ENCODE measurements at places on chromosomes 6 and 20. TPM values are rescaled to one million over a fixed set of nuclear protein-coding genes. Genes with fewer than 3 reads are reported as not detected.

DNA sequence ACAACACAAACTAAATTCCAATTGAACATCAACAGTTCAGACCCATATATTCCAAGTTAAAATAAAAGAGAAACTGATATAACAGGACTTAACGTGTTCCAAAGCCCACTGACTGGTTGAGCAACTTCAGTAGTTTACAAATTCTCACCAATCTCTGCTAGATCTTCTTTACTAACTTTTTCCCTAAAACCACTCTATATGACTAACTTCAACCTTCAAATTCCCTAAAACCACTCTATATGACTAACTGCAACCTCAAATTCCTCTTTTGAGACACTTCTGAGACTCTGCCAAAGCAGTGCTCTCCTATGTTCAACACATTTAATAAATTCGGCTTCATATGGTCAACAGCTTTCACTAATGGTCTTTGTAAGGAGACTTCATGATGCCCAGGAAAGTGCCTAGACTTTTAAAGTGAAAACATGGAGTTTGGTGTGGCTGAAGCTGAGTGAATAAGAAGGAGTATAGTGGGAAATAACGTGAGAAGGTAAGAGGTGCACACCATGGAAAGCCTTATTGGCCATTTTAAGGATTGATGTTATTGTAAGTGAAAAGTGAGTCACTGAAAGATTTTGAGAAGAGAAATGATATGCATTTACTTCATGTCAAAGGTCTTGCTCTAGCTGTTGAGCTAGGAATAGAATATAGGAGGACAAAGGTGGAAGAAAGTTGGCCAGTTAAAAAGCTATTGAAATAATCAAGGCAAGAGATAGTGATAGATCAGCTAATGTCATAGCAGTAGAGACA is 134.0 kb upstream of the HCRTR2 start:
- DNase-seq, result no peak

- DNase-seq, result no peak
Measured at GRCh38 chr6:150865406-150866146, at the start of gene MTHFD1L. Gene MTHFD1L, plus strand, starts transcription at chr6:150865702. Its CDS starts 121 bp downstream, at chr6:150865823.

DNA sequence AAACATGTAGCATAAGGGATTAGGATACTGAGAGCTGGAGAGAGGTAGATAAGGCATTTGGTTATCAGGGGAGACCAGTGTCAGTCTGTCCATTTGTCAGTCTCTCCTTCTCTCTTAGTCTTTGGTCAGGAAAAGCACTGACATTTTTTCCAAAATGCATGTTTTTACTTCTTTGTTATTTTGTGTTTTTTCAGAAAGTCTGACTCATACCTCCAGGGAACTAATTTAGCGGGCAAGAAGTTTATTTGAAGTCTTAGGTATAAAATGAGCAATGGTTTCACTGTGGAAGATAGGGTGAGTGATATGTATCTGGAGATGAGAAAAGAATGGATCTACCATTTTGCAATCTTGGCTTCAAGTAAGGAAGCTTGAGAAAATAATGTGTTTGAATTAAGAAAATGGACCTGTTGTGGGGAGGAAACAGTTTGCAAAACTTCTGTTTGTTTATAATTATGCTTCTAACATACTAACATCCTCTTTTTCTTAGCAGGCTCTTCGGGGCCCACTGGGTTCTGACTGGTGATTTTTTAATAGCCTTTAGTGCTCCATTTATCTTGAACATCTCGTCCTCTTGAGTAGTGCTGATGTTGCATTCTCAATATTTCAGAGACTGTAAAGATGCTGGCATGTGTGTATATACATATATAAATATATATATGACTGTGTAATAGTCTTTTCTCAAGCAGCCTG is 66.9 kb upstream of the FABP7 start:
- no peak for DNase-seq

DNA sequence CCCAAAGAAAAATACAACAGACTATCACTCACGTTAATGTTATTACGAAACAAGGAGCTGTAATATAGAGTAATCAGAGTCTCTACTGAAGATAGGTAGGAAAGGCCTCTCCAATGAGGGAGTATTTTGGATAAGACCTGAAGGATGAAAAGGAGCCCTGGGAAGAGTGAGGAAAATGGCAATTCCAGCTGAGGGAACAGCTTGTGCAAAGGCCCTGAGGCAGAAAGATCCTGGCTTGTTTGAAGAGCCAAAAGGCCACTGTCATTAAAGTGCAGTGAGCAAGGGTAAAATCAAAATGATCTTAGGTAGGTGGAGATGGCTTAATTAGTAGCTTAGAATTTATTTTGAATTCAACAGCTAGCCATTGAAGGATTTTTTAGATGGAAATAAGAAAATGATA is 138.6 kb downstream of the KHDC1L start:
- no peak for DNase-seq

DNA sequence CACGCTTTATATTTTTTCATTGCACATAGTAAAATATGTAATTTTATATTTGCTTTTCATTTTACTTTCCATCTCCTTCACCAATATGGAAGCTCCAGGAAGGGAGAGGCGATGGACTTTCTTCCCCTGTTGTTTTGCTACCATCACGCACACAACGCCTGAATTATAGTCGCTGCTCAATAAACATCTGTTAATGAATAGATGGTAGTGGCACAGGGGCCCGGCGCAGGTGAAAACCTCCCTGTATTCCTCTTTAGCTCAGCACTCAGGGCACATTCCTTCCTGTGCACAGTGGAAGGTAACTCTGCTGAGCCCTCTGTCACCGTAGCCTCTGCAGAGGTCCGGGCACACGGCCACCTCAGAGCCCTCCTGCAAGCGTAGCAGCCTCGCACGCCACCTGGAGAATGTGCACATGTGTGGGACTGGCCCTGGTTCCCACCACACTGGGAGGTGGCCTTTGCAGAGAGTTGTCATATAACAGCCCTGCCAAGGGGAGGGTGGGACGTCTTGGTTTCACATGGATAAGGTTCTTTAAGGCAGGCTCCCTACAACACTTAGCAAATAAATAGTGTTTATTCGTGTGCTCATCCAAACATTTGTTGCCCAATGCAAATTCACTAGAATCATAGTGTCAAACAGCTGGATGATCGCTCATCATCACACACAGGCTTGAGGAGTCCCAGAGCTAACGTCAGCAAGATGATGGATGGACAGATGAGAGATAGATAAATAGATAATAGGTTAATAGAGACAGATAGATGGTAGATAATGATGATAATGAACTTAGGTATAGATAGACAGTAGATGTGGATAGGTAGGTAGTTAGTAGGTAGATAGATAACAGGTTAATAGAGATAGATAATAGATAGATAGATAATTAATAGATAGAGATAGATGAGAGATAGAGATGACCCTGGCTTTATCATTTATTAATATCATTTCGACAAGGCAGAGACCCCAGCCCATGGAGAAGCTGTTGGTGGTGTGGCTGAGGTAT is 32.3 kb upstream of the AFDN start:
- no peak for DNase-seq

DNA sequence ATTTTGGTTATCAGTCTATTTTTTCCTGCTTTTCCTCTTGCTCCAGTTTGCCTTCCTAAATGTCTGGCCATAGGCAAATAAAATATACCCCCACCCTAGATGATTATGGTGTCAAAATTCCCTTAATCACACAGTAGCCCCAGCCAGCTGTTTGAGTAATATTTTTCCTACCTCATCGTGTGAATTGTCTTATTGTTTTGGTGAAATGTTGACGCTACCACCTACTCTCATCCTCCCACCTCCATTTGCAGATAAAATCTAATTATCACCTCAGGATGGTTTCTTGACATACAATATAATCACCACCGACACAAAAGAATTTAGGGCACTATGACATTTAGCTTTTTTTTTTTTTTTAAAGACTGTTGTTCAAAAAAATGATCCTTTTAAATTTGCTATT is 44.1 kb upstream of the FUCA2 start:
- DNase-seq, result no peak

TMEM14A gene
- 52.4 TPM for polyA plus RNA-seq

FUCA2 gene
- 59.5 TPM for polyA plus RNA-seq

PDSS2 gene
- polyA plus RNA-seq, result 20.4 TPM

PRPH2 gene
- 6.9 TPM for polyA plus RNA-seq

TUBB1 gene
- 2.0 TPM for polyA plus RNA-seq

All from left renal pelvis (tissue), 4 donors.